Activated naive CD8-positive, alpha-beta T cell treated with anti-CD3 and anti-CD28 coated beads for 36 hours (primary cell): ENCODE measurements at places on chromosomes 7 and 10.

- peak; percentile 31 for DNase-seq
These were observed 33.5 kb downstream of the REEP3 start for GRCh38 chr10:63554657-63555056.

DNA sequence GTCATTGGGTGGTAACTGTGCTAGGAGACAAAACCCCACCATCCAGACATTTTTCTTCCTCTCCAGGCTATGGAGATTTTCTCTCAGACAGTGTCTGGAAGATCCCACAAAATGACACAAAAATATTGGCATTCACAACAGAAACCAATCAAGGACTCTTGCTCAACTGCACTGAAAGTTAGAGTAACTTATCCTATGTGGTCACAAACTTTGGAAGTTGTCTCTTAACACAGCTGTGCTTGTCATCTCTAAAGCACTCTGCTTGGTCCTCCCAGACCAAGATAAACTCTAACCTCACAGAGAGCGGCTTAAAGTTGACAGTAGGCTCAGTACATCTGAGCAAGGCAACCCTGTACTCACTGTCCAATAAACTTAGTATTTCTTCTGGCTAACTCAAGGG, 74.9 kb downstream of the AKR1C4 start:
- no peak for DNase-seq

DNA sequence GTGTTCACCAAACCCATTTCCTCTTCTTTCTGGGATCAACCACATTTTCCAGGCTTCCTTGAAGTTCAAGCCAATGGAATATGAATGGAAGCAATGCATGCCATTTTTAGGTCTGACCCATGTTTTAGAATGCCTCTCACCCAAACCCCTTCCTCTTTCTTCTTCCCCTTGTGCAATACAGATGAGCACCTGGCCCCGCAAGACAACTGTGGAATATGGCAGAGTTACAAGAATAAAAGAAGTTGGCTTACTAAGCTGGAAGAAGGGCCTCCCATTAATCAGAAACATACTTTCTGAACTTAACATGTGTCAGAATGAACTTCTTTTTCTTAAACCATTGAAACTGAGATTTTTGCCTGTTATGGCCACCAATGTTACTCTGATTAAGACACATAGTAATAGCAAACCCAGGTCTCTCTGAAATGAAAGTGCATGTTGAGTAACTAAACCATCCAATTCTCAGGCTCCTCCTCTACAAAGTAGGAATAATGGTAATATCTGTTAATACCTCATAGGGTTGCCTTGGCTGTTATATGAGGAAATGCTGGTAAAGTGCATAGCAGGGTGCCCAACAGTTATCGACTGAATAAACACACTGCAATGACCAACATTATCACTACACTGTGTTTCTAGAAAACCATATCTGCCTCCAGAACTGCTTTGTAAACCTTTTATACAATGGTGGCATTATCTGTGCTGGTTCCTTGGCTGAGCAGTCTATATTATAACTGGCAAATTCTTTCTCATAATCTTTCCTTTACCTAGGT, 382.2 kb upstream of the NRP1 start:
- no peak for DNase-seq

DNA sequence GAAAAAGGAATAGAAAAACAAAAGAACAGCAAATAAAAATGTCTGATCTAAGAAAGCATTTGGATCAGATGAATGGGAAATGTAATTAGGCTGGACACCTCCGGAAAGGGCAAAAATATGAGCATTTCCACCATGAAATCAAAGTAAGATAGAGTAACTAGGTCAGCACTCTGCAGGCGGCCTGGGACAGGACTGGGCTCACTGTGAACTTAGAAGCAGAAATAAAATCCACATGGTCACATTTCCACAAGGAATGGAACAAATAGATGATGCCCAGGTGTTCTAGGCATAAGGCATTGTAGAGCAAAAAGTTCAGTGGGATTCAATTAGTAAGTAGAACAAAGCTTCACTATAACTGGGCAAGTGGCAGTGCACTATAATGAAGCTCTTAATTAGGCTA, 209.9 kb upstream of the ETV1 start:
- DNase-seq = no peak

DNA sequence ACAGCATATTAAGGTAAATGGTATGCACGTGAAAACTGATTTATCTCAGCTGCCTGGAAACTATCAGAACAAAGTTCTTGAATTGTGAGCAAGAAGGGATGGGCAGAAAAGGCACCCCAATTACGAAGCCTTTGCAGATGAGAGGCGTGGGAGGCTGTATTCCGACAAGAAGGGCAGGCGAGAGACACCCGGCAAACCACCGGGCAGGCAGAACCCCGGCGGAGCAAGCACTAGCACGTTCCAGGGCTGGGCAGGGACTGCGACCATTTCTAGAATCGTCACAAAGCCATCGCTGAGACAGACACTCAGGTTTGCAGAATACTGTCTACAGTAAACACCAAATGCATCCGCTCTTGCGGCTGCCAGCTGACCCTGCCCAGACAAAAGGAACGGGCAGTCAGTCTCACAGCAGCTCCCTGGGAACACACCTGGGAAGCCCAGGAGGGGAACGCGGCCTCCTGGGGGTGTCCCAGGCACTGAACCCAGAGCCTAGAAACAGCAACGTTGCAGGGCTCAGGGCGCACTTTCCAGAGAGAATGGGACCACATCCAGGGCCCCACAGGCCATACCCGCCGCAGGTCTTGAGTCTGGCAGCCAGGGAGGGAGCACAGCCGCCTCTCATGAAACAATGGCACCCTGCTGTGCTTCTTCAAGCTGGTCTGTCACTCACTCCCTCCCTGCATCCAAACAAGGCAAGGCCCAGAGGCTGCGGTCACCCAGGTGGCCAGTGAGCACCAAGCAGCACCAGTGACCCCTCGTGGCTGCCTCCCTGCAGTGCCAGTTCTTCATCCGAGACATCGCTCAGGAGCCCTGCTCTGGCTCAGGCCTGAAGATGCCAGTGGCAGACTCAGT, 261.9 kb downstream of the PTPRN2 start:
- DNase-seq = no peak
